ENCODE measurements at places on chromosomes 4 and X.

DNA sequence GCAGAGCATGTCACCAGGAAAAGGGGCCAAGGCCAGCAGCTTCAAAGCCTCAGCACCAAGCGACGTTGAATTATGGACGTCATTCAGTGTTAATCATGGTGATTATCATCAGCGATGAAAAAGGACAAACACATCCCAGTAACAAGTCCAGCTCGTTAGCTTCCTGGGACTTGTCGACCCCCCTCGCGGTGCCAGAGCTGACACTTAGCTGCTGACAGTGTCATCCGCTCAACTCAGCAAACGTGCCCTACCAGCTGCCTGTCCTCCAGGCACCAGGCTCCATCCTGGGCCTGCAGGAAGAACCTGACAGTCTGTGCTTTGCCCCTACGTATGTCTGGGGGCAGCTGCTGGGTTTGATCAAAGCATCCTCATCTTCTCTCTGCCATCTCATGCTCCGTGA lies 137.0 kb upstream of the PSAPL1 start:
- no peak for DNase-seq

GRCh38 chr4:109148577-109149075 lies 153.8 kb downstream of the COL25A1 start:
- no peak for DNase-seq

DNA sequence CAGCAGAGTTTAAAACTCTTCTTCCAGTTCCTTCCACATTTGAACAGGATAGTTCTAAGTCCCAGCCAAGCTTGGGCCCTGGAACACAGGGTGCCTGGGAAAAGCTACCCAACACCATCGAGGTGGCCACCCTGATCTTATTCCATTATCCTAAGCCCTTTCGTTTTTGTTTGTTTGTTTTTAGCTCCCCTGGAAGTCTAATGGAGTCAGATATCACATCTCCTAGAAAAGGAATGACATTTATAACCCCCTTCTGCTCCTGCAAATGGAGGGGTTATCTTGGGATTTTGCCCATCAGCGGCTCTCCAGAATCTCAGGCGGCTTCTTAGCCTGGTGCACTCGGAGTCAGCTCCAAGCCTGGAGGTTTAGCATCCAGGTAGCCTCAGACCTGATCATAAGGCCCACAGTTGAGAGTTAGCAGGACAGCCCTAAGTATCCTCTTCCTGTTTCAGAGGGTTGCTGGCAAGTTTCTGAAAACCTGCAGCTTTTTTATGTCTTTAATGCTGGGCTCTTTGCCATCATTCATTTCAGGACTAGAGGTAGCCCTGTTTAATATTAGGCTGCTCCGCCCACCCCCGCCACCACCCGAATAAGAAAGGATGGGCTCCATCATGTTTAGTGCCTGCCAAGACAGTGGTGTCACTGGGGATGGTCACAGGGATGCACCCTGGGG lies 230.0 kb upstream of the LNX1 start:
- no peak for DNase-seq

- DNase-seq, result no peak
These were observed 260.5 kb downstream of the SPATA18 start for GRCh38 chr4:52311464-52312125.

DNA sequence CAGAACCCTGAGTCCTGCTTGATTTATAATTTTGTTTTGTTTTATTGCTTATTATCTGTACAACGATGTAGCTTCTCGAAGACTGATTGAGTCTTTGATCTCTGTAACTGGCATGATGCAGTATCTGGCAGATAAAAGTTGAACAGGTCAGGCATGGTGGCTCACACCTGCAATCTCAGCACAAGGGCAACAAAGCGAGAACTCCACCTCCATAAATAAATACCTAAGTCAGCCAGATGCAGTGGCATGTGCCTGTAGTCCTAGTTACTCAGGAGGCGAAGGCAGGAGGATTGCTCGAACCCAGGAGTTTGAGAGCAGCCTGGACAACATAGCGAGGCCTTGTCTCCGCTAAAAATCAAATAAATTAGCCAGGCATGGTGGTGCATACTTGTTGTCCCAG lies 15.7 kb upstream of the WDR19 start:
- DNase-seq, result no peak

GRCh38 chrX:24387724-24388123 lies 27.3 kb downstream of the SUPT20HL1 start:
- DNase-seq, result no peak

GRCh38 chrX:43971966-43972961 lies 926 bp downstream of the NDP start:
- DNase-seq, result no peak

- no peak for DNase-seq
These were observed 23.2 kb upstream of the AMOT start for GRCh38 chrX:112863850-112864249.

- DNase-seq, result no peak
These were observed 233.6 kb downstream of the FMR1NB start for GRCh38 chrX:148214786-148215185.

- DNase-seq, result peak; percentile 10
These were observed 15.8 kb upstream of the GYPE start for GRCh38 chr4:143921181-143921580.

DNA sequence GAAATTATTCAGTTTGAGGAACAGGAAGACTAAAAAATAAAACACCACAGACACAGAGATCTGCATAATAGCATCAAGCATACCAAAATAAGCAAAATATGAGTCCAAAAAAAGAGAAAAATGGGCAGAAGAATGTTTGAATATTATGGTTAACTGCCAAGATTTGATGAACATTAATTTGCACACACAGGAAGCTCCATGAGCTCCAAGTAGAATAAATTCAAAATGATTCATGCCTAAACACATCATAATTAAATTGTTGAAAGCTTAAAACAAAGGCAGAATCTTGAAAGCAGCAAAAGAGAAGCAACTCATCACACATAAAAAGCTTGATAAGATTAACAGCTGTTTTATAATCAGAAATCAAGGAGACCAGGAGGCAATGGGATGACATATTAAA lies 156.6 kb upstream of the ARSJ start:
- DNase-seq, result no peak

DNA sequence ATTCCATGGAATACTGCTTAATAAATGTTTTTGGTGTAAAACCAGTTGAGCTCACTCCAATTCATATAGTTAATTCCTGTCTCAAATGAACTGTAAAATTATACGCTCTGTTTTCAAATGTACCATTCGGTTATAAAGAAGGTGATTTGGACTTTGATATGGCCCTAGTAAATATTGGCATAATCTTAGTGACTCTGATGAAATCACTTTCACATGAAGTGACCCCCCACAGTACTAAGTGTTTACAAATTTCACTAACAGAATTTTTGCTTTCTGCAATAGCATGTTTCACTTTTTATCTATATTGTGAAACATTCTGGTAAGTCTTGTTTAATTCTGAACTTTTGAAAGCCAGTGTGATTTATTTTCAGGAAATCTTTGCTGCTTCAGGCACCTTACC lies 10.9 kb downstream of the GC start:
- no peak for DNase-seq

DNA sequence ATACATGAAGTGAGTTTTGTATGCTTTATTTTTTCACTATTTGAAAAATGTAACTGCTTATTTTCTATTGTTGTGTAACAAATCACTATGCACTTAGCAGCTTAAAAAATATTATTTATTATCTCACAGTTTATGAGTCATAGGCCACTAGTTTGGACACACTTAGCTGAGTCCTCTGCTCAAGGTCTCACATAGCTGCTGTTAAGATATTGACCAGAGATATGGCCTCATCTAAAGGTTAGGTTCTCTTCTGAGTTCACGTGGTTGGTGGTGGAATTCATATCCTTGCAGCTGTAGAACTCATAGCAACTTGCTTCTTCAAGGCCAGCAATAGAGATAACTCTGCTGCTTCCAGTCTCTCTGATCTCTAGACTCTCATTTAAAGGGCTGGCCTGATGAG lies 534.4 kb downstream of the SPRY1 start:
- DNase-seq, result no peak

DNA sequence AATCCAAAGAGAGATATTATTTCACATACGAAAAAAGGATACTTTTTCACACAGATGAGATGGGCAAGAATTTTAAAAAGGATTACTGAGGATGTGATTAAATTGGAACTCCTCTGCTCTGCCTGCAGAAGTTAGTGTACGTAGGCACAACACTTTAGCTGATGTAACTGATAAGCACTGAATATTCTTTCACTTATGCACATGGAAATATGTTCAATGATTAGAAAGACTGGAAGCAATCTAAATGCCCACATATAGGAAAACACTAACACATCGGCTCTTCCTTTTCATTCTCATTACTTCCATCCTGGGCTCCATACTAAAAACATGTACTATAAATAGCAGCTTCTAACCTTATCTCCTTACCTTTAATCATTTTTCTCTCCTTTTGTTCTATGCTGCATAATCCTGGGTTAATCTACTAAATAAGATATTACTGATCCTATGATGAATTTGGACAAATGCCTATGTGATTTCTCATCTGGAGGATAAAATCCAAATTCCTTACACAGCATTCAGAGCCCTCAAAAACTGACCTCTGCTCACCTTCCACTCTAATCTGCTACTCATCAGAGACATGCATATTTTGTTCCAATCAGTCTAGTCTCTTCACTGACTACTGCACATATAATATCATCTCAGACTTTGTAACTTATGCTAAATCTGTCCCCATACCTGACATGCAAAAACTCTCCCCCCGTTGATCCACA lies 197.8 kb downstream of the PDGFC start:
- DNase-seq, result no peak

DNA sequence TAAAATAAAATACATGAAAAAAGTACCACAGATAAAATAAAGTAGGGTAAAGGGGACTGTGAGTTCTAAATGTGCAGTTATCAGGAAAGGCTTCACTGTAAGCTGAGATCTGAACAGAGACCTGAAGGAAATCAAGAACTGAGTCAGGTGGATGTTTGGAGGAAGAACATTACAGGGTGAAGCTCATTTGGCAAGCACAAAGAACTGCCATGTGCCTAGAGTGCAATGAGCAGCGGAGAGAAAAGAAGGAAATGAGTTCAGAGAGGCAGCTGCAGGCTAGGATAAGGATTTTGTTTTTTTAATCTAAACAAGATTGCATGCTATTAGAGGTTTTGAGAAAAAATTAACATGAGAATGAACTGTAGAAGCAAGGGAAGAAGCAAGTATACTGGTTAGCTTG lies 373.1 kb downstream of the STPG2 start:
- no peak for DNase-seq

DNA sequence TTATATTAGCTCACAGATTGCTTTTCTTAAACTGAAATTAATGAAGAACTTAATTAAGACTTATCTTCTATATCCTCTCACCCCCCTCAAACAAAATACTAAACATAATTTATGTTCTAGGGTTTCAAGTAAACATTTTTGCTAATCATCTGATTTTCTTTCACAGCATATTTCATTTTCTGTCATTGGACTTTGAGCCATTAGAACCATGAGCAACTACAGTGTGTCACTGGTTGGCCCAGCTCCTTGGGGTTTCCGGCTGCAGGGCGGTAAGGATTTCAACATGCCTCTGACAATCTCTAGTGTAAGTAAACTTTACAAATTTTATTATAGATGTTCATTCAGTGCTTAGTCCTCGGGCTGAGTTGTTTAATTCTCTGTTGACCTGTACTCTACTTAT lies 3.3 kb downstream of the PDLIM5 start:
- no peak for DNase-seq
